ENCODE measurements at places on chromosomes 2 and 18.
A peak's percentile ranks its signal among the peaks of the same experiment; 100 is the strongest.

DNA sequence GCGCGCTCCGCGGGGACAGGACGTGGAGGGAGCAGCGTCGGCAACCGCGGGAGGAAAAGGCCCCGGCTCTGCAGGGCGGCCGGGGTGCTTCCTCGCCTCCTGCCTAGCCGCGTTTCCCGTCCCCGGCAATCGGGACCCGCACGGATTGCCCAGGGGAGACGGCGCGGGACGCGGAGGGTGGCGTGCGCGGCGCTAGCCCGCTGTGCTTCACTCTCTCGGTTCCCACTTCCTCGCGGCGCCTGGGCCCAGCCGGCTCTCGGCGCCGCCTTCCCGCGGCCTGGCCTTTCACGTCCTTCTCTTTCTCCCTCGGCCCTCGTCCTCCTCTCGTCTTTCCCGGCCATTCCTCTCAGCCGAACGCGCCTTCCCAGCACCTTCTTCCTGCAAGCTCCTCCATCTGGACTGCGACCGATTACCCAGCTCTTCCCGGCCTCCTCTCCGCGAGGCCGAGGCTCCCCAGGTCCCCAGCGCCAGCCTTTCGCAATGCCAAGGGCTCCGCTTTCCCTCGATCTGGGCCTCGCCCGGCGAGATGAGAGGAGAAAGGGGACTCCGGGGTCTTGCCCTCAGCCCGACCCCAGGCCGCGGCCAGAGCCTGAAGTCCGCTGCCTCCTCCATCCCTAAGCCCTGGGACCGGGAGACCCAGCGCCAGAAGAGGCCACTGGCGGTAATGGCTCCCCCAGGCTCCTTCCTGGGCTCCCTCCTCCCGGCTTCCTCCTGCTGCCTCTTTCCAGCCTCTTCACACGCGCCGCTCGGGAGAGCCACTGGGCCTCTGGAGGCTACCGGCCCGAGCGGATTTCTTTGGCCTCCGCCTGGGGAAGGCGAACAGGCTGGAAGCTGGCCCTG lies 34.3 kb upstream of the ATP6V1B1 start:
- DNase-seq = no peak

DNA sequence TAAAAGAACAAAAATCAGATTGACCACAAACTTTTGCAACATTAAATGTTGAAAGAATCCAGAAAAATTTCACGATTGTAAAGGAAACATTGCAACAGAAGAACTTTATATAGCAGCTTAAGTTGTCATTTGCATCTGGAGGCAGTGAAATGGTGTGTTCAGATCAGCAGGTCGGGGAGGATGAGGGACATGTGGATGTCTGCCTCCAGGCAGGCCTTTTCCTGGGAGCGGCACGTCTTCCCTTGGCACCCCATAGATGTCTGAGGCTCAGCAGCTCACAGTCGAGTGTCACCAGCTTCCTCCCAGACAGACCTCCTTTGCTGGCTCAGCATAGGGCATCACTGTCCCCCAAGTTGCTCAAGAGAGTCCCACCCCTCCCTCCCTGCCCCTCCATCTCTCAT lies 44.3 kb upstream of the ASB1 start:
- DNase-seq = no peak

DNA sequence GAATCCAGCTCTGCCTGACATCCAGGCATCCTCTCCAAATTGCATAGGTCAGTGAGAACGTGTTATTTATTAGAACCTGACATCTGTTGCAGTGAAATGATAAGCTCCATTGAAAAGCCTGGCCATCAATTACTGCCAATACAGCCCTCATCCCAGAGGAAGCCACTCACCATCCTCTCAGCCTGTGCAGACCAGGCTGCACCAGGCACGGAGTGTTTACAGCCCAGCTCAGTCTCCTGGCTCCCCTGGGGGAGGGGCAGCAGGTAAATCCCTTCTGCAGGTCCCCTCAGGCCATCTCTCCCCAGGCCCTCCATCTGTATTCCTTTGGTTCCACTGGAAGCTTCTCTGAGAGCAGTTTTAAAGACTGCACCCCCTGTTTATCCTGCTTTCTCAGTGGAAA lies 82.6 kb upstream of the FOSL2 start:
- no peak for DNase-seq

DNA sequence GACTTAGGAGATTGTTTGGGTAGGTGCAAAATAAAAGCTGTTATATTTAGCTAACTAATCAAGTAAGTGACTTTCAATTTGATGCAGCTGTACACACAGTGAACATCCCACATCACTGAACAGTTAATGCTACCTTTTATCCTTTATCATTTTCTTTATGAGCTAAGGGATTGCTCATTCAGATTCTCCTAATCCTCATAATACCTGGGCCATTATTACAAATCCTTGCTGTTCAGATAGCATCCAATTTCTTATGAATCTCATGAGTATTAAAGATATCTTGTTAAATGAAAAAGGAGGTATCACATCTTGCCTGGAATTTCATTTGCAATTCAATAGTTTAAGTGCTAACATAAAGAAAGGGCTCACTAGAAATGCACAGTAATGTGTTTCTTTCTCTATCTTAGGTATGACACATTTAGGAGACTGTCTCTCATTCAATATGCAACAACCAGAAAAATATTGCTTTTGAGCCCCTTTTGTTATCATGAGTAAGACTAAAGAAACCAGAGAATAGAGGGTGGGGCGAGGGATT lies 918.5 kb downstream of the CBLN2 start:
- DNase-seq = no peak

DNA sequence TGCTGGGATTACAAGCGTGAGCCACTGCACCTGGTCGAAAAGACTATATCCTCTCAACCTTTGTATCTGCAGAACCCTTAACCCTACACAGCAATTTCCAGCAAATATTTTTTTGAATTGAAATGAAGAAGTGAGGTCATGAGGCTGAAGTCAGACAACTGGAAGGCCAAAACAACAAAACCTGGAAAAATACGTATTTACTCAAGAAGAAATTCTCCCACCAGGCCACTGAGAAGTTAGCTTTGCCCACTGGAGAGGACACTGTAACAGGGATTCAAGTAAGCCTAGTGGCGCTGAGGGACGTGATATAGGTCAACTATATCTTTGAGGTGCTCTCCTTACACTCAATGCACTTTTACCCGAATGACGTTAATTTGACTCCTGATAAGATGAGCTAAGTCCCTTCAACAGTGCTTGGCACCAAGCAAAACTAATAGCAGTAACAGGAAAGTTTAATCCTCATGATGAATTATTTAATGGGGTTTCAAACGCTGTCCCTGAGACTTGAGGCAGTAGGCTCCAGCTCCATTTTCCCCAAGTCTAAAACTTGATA lies 1.9 kb downstream of the HDLBP start:
- no peak for DNase-seq

- DNase-seq = peak; percentile 60
Observed at GRCh38 chr2:205682239-205682970, at the start of gene NRP2. NRP2 (plus strand) TSS chr2:205682501; CDS start chr2:205683291, 790 bp downstream.

DNA sequence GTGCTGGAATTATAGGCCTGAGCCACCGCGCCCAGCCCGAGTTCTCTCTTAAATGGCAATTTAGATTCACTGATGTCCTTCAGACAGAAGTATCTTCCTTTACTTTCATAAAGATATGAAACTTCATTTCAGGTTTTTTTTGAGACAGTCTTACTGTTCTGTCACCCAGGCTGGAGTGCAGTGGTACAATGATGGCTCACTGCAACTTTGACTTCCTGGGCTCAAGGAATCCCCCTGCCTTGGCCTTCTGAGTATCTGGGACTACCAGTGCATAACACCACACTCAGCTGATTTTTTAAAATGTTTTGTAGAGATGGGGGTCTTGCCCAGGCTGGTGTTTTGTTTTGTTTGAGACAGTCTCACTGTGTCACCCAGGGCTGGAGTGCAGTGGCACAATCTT lies 13.2 kb downstream of the ITGB1BP1 start:
- DNase-seq = no peak

DNA sequence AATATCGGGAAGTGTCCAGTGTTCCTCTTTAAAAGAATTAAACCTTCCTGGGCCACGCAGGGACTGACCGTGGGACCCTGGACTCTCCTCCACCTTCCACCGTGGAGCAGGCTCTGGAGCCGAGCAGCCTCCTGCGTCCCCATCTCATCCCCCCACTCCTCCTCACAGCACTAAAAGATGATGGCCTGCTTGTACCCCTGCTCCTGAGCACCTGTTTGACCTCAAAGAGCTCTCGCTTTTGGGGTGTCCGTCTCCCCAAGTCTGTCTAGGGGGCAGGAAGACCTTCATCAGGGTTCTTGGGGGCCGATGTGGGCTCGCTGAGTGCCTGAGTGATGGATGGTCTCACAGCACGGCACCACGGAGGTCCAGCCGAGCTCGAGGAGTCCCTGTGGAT lies 1.2 kb upstream of the SDC1 start:
- DNase-seq = no peak

GRCh38 chr2:83394134-83394904 lies 1064.8 kb downstream of the SUCLG1 start:
- DNase-seq = no peak

GRCh38 chr18:34083910-34084535 lies 140.7 kb downstream of the NOL4 start:
- no peak for DNase-seq

- DNase-seq = no peak
Observed at GRCh38 chr2:176500901-176501300, 231.7 kb downstream of the MTX2 start.

DNA sequence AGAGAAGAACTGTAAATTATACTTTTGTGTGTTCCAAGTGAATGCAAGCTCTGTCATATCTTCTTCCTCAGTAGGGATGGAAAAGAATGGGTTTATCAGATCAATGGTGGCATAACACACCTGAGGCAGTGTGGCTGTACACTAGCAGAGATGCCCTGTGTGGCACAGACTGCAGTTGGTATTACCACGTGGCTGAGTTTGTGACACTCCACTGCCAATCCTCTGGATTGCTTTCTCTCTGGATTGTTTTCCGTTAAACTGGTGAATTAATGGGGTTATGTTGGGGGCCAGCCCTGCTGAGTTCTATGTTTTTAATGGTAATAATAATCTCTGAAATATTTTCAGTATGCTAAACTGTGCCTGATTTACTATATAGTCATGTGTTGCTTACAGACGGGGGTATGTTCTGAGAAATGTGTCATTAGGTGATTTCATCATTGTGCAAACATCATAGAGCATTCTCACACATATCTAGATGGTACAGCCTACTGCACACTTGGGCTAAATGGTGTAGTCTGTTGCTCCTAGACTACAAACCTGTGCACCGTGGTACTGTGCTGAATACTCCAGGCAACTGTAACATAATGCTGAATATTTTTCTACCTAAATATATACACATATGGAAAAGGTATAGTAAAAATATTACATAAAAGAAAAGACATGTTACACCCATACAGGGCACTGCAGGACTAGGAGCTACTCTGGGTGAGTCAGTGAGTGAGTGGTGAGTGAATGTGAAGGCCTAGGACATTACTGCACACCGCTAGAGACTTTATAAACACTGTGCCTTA lies 84.7 kb upstream of the ST6GAL2 start:
- no peak for DNase-seq

- no peak for DNase-seq
Observed at GRCh38 chr2:172031536-172031935, 31.8 kb downstream of the METAP1D start.
